Panc1 (cell line): ENCODE measurements at places on chromosomes 12 and 14.

GRCh38 chr14:44163946-44164345 lies 343.1 kb downstream of the FSCB start:
- no peak for DNase-seq

DNA sequence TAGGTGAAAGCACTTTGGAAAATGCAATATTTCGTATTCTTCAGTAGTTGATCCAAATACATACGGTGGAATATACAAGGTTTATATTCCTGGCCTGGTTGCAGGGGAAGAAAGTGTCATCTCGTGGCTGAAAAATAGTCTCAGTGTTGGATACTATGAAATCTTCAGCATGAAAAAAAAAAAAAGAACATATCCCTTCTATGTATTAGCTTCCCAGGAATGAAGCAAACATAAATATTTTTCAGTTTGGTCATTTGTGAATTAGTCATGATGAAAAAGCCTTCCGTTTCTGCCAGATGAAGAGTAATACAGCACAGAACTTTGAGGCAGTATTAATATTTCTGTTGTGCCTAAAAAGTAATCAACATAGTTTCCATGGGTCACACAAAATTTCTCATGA lies 36.7 kb downstream of the FLRT2 start:
- peak; percentile 33 for DNase-seq

- DNase-seq: no peak
Measured at GRCh38 chr12:42853370-42854140, 264.0 kb upstream of the PRICKLE1 start.

DNA sequence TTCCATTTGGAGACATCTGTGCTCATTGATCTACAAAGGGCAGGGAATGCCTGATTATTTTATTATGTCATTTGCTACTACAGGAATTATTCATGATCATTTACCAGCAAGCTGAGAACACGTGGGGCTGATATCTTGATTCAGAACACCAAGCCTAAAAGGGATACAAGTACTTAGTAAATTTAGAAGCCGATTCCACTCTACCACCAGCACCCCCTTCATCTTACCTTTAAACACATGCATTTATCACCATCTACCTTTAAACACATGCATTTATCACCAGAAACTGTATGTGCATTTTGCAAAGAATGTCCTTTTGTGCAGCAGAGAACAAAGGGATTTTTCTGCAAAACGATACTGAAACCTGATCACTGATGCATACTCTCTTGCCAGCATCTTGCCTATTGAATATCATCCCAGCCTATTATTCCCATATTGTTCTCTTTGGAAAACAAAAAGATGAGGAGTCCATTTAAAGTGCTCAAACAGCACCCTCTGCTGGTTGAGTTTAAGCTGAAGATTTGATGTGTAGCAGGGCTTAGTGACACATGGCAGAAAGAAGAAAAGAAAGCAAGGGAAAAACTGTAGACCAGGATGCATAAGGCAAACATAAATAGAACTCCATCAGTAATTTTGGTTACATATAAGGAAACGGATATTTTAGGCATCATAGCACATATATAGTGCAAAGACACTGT lies 132.6 kb upstream of the PLEKHG7 start:
- DNase-seq: peak; percentile 41

- DNase-seq: no peak
Measured at GRCh38 chr14:51422704-51423103, 182.7 kb downstream of the TMX1 start.
